ENCODE measurements at places on chromosomes 4 and X.

GRCh38 chr4:85398276-85398675, 76.7 kb upstream of the ARHGAP24 start:
- no peak for DNase-seq

GRCh38 chrX:154307202-154307601, 11.6 kb downstream of the TKTL1 start:
- DNase-seq: no peak

DNA sequence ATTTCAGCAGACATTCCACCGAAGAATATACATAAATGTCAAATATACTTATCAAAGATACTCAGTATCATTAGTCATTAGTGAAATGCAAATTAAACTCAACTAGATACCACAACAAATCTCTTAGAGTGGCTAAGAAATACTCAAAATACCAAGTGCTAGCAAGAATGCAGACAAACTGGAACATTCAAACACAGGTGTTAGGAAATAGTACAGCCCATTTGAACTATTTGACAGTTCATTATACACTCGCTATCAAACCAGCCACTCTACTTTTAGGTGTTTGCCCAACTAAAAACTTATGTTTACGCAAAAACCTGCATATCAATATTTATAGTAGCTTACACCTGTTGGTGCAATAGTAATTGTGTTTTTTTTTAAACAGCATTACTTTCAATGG, 8.8 kb downstream of the ADAM29 start:
- DNase-seq: no peak

DNA sequence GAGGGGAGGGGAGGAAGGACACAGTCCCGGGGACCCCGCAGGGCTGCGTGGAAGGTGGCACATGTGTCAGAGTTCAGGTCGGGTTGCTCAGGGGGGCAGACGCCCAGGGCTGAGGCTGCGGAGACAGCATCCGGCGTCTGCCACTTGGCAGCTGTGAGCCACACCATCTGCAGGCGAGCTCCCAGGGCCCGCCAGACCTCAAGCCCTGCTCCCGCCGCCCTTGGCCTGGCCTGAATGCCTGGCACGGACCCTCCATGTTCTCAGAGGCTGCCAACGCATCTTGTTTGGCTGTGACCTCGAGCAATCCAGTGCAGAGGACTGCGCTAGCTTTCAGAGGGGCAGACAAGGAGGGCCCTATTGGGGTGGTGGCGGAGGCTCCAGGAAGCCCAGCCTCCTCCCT, 5.1 kb downstream of the BGN start:
- DNase-seq: no peak

DNA sequence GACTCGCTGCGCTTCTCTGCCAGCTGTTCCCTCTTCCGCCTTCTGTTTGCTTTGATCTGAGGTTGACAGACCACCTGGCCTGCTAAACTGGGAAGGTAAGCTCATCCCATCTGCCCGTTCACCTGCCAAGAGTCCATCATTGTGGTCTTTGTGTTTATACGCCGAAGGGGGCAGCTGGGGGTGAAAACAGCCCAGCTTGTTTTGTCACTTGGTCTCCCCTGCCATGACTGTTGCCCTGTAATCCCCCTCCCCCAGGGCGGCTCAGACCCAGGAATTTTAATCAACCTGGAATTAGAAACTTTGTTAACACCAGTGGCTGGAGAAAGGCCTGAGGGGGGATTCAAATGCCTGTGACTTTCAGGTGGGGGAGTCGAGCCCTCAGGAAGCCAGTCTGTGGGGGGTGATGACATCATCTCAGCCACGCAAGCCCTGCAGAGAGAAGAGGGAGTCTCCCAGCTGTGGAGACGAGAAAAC, 333.3 kb downstream of the BCOR start:
- no peak for DNase-seq

- DNase-seq: no peak
Measured at GRCh38 chr4:153589703-153590595, 94.1 kb upstream of the TLR2 start.

DNA sequence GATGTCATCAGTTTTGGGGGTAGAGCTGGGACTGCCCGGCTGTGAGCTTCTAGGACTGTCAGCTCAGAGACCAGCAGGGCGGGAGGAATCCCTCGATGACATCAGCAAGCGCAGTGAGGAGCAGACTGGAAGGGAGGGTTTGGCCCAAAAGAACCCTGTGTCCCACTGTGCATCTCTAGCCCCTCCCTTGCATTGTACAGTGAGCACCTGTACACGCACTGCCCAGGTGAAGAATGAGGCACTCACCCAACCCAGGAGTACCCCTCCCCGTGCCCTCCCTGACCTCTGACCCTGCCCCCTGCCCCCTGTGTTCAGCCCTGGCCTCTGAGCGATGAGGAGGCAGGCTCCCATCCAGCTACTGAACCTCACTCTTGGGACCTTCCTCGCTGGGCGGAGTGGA, 92.9 kb downstream of the HMX1 start:
- no peak for DNase-seq

DNA sequence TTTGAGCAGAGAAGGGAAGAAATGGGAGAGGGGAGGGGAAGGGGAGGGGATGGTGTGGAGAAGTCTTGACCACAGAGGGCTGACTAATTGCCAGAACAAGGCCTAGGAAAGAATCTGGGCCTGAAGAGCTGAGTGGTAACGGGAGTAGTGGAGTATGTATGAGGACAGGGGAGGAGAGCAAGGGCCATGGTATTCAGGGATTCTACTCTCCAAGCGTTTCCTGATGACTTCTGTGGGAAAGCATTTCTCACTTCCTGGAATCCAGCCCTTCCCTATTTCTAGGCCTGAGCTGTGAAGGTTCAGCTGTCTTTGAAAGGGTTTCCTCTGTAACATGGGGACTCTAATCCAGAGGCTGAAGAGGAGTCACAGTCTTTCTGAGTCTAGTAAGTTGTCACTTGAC, 19.7 kb upstream of the SOX3 start:
- DNase-seq: no peak

DNA sequence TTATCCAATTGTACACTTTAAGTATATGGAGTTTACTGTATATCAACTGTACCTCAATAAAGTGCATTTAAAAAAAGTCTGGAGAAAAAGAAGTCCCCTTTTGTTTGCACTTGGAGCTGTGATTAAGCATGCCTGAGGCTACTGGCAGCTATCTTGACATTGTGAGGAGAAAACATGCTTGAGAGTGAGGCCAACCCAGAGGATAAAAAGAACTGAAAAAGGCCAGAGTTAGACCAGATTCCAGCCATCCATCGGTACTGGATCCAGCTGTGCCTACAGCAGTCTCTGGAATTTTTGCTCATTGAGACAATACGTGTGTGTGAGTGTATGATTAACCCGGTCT, 57.4 kb downstream of the LGI2 start:
- no peak for DNase-seq

GRCh38 chrX:105837232-105837631, 14.9 kb downstream of the NRK start:
- no peak for DNase-seq

- DNase-seq: no peak
Measured at GRCh38 chr4:69743476-69744156, 16.8 kb downstream of the SULT1B1 start.

DNA sequence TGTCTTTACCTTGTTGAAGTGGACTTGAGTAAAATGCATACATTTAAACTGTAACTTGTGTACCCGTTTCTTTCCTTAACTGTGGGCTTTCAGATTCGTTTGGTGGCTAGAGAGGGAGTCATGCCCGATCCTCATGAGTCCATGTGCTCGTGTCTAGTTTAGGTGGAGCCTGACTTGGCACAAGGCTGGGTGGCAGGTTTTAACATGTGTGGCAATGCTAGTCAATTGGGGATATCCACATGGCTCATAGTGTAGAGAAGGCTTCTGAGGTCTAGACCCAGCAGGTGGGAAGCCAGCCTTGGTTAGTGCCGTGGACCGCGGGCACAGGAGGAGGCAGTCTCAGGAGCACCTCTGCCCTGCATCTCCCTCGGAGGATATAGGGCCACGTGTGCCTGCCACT, 48.5 kb upstream of the CLCN4 start:
- DNase-seq: no peak

DNA sequence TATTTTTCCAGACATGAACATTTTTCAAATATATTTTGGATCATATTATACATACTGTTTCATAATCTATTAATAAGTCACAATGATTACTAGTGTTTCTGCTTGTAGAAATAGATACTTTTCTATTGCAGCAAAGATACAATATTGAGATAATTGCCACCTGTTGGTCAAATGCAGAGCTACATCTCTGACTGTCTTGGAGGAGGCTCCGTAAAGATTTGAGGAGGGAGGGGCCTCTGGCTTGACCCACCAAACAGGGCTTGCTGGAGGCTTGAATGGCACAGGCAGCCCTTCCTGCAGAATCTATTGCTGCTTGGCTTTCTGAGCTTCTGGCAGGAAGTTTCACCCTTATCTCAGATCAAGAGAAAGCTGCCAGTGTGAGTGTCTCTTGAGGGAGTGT, 99.3 kb upstream of the ARMCX2 start:
- no peak for DNase-seq

DNA sequence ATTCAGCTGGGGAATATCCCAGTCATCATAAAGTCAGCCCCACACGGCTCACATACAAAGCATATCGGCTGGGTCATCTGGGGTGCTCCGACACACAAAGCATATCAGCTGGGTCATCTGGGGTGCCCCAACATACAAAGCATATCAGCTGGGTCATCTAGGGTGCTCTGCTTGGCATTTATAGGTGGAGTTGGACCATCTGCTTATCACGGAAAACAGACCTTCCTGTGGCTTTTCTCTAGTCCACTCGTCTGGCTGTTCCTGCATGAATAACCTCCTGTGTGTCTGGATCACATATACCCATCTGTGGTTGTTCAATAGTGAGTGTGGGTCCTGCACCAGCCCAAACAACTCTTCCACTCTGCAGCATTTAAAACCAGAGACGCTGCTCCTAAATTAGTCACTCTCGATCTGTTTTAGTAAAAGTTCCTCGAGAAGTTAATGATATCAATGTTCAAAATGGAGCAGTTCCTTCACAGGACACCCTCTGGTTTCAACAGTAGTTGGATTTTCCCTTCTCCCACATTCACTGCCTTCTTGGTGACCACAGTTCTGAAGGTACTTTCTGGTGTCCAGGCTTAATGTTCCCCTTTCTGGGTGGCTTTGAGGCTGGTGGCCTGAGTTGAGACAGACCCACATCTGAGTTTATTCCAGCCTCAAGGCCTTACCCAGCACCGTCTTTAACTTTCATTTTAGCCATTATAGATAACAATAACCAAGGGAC, 70.0 kb upstream of the FRG1 start:
- no peak for DNase-seq

DNA sequence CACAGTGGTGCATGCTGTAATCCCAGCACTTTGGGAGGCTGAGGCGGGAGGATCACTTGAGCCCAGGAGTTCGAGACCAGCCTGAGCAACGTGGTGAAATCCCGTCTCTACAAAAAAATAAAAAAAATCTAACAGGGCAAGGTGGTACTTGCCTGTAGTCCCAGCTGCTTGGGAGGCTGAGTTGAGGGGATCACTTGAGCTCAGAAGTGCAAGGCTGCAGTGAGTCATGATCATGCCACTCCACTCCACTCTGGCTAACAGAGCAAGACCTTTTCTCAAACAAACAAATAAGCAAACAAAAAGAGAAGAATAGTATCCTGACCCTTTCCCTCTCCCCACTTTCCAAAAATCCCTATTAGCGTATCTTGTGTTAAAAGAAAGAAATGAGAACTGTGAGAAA, 52.7 kb downstream of the NPY1R start:
- DNase-seq: no peak

DNA sequence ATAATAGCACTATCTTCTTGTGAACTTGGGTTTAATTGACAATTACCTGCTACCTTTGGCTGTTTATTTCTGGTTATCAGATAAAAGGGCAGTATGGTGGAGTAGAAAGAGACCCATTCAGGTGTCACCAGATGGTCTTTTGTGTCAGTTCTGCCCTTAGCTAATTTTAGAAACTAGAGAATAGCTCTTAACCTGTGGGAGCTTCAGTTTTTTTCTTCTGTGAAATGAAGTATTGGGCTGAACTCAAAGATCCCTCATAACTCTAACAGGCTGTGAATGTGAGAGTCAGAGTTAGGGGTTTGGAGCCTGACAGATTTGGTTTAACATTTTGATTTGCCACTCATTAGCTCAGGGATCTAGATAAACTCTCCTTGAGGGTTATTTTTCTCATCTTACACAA, 335.2 kb downstream of the PPP1R2C start:
- no peak for DNase-seq

- DNase-seq: no peak
Measured at GRCh38 chrX:110136136-110136535, 133.2 kb downstream of the TMEM164 start.

DNA sequence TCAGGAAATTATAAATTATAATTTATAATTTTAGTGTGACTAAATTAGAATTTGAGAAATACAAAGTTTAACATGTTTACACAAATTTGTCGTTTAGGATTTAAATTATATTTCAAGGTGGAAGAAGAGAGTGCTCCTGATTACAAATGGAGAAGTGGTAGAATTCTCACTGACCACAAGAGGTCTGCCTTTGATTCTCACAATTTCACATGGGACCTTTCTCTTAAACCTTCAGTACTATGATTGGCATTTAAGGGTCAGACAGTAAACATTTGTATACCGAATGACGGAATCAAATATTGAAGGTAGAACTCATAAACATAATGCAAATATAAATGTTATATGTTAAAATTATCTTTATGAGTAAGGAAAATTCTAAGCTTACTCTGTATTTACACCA, 171.7 kb downstream of the SLIT2 start:
- no peak for DNase-seq

- DNase-seq: no peak
Measured at GRCh38 chr4:141812158-141812557, 175.8 kb downstream of the IL15 start.

GRCh38 chr4:184457535-184458249, 16.7 kb downstream of the IRF2 start:
- no peak for DNase-seq

DNA sequence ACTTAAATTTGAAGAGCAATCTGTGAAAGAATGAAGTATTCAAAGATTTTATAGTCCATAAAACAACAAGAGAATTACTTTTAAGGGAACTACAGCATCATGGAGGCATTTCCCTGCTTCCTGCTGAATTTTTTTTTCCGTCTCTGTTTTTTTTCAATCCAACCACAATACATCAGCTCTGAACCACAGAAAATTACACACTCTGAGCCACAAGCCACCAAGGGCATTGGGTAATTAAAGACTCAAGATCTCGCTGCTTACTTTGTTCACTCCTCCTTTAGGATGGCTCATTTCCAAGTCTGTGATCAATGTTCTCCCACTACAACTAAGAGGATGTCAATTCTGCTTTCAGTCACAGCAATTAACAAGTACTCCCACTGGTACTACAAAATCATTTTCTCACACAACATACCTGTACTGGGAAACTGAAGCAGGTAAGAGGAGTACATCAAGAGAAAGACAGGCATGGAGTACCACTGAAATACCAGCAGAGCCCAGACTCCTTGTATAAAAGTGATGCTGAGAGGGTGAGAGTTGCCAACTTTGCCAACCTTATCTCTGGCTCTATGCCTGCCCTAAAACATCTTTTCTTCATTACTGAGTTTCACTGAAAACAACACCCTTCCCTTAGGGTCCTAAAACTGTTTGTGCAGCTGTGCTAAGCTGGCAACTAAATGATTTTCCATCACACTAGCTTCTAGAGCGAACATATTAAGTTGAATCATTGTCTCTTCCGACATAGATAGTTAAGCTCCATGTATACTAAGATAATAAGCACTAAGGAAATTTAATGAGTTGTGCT, 105.8 kb upstream of the MAGEB18 start:
- no peak for DNase-seq

- no peak for DNase-seq
Measured at GRCh38 chr4:123600987-123601904, 204.7 kb downstream of the SPRY1 start.

GRCh38 chr4:101954351-101954750, 163.8 kb downstream of the BANK1 start:
- DNase-seq: no peak
